ENCODE measurements at places on chromosomes 6 and 20.

GRCh38 chr6:143536461-143536865 is 24.9 kb upstream of the FUCA2 start:
- DNase-seq = peak; percentile 73

DNA sequence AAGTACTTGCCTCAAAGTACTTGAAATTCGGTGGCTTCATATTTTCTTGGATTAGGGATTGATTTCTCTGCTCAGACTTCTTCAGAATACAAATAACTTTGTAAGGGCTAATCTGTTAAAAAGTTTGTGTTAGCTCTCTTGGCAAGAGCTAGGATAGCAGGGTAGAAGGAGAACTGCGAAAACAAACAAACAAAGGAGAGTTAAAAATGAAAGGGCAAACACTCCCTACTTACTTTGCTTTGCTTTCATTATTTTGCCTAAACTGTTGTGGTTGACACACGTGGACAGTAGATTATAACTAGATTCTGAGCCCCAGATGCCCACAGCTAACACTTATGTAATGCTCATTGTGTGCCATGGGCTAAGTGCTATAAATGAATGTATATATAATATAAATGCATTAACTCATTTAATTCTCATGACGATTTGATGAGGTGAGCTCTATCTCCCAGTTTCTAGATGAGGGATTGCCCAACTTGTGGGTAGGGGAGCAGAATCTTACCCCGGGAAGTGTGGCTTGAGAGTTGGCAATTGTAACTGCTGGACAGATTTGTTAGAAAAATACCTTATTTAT is 48.7 kb downstream of the EYA4 start:
- DNase-seq = no peak

DNA sequence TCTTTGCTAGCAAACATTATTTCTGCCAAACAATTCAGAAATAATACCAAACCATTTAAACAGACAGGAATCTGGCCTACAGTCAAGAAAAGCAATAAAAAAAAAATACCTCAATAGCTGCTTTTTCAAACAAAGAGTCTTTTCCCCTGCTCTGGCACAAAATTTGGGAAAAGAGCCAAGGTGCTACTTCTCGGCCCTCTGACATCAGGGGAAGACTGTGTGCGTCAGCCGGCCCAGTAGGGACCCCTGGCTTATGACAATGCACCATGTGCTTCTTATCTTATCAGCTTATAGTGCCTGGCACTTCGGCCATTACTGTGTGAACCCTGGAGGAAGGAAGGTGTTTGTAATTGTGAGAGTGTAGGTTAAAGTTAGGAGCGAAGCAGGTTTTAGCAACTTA is 89.4 kb downstream of the PDE10A start:
- no peak for DNase-seq

GRCh38 chr20:18943542-18943941 is 130.0 kb downstream of the SCP2D1 start:
- no peak for DNase-seq

- DNase-seq = no peak
Measured at GRCh38 chr20:50645253-50646068, 45.9 kb downstream of the RIPOR3 start.

DNA sequence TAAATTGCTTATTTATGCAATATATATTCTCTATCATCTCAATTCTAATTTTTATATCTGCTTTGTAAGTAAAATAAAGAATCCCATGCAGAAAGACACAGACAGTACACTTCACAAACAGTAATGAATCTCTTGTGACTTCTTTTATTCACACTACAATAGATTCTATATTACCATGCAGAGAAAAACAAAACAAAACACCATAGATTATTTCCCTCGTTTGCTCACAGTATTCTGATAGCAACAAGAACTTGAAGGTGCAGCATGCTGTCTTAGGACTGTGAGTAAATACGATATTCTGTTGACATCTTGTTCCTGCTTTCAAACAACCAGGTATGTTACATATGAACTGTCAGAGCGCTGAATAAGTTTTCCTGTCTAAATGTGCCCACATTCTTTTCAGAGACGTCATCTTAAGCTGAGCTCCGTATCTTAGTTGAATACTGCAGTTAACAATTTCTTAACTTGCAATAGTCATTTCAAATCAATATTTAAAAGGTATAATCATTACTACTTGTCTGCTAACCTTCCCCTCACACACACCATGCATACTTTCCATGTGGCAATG is 140.1 kb downstream of the BTBD9 start:
- no peak for DNase-seq

DNA sequence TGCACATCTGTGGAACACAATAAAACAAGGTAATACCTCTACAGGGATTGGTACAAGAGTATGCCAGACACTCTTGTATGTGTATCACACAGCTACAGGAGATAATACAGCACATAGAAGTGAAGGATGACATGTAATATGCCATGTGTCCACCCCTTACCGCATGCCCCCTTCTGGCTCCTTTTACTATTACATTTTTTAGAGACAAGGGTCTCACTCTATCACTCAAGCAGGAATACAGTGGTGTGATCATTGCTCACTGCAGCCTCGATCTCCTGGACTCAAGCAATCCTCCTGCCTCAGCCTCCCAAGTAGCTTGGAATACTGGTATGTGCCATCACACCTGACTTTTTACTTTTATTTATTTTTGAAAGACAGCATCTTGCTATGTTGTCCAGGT is 4.2 kb upstream of the NCR3 start:
- peak; percentile 54 for DNase-seq

- no peak for DNase-seq
Measured at GRCh38 chr6:170037541-170038250, 253.2 kb downstream of the DLL1 start.

GRCh38 chr6:111441678-111442243 is 41.3 kb downstream of the REV3L start:
- DNase-seq = no peak

GRCh38 chr6:28903686-28904085 is 20.1 kb downstream of the TRIM27 start:
- no peak for DNase-seq

DNA sequence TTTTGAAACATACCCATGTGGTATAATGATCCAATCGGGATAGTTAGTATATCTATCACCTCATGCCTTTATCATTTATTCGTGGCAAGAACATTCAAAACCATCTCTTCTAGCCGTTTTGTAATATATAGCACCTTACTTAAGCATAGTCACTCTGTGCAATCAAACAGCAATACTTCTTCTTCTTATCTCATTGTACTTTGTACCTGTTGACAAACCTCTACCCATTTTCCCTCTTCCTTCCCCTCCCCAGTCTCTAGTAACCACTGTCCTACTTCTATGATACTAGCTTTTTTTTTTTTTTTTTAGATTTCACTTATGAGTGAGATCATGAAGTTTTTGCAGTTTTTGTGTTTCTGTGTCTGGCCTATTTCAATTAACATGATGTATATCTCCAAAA is 296.7 kb downstream of the EYS start:
- DNase-seq = no peak

DNA sequence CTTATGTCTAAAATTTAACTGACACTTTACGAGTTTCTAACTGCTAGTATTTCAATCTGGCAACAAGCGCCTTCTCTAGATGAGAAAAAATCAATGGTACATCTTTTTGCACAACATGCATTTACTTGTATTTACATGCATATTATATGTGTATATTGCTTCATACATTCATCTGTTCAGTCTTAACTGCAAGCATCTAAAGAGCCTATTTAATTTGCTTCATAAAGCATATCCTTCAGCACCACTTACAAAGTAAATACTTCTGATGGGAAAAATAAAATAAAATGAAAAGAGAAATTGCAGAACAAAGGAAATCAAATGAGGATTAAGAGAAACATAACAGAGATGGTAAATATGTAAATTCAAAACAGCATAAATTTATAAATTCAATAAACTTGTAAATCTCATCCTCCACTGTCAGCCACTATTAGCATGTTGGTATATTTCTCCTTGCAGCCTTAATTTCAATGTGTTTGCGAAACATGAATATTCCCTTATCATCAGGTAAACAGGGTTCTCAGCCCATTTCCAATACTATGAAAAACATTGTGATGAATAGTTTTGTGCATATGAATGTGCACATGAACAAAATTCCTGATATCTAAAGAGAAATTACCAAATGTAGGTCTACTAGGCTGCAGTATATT is 332.5 kb upstream of the RUNX2 start:
- DNase-seq = no peak

DNA sequence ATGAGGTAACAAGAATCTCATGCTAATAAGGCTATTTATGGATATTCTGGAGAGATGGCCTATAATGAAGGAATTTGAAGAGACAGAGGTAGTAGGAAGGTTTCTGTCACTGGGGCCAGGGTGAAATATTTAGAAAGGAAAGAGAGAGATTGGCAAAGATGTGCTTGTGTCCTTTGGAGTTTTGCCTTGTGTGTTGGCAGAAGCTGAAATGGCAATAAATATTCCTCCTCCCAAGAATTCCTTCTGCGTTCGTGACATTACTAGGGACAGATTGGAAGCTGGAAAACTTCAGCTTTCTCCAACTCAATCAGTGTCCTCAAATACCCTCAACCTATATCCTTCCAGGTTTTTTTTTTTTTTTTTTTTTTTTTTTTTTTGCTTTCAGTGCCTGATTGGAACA is 6.3 kb downstream of the SAMD5 start:
- DNase-seq = no peak

- peak; percentile 69 for DNase-seq
Measured at GRCh38 chr20:51661609-51662178, 106.5 kb downstream of the ATP9A start.

GRCh38 chr6:31862344-31863235 is at the start of gene NEU1:
NEU1 (minus strand) TSS chr6:31862821; CDS start chr6:31862776, 45 bp downstream.
- DNase-seq = peak; percentile 99

DNA sequence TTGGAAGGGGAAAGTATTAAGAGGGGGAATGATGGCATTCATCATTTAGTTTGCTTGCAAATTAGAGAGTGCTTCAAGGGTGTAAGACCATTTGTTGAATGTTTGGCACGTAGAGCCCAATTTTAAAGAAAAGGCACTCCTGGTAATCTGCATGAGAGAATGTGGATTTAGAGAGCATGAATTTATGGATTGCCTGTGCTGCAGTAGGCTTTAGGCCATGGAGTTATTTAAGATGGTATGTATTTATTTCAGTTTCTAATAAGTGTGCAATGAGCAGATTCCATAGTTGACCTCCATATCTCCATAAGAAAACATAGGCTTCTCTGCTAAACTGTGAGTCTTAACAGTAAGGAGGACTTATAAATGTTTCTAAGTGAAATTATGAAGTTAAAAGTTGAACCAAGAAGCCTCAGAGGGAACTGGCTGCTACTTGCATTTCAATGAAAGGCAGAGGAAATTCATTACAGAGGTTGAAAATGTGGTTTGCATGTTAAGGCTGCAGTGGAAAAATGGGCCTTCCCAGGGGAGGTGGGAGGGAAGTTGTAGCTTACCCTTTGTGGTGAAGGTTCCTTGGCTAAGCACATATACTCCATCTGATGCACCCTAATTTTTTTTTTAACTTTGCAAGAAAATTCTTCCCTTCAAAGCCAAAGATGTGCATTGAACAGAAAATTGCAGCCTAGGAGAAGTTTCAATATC is 134.2 kb downstream of the CARMIL1 start:
- DNase-seq = peak; percentile 36

- DNase-seq = no peak
Measured at GRCh38 chr20:62198496-62198895, 15.7 kb downstream of the MTG2 start.

DNA sequence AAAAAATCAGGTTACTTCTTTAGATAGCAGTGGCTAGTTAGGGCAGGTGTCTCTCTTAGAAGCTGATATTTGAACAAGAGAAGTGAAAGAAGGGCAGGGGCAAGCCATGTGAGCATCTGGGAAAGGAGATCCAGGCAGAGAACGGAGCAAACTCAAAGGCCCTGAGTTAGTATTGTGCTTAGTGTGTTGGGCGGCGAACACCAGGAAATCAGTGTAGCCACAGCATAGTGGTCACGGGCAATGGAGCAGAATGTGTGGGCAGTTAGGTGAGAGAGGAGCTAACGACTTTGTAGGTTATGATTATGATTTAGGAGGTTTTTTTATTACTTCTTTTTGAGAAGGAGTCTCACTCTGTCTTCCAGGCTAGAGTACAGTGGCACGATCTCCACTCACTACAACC is 229.3 kb downstream of the TMEM242 start:
- no peak for DNase-seq

- no peak for DNase-seq
Measured at GRCh38 chr6:71510057-71510713, 221.6 kb downstream of the OGFRL1 start.

GRCh38 chr6:68134796-68135195 is 500.3 kb upstream of the ADGRB3 start:
- no peak for DNase-seq

DNA sequence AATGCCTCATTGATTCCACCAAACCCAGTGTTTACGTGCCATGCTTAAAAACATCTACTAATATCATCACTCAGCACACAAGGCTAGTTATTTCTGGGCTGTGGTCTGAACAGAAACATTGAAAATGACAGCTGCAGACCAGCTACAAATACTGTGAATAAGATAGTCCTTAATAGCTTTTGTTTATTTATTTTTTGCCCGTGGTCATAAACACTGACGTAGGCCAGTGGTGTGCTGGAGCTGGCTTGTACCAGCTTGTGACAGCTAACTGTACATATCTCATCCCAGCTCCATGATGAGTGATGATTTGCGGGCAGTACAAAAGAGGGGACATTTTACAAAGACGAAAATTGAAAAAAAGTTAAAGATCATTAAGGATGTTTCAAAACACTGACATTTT is 1057.0 kb downstream of the EPHA7 start:
- DNase-seq = no peak

GRCh38 chr20:444862-445426 is 17.4 kb downstream of the TBC1D20 start:
- no peak for DNase-seq

- DNase-seq = no peak
Measured at GRCh38 chr20:38536310-38536709, 44.7 kb upstream of the ADIG start.

DNA sequence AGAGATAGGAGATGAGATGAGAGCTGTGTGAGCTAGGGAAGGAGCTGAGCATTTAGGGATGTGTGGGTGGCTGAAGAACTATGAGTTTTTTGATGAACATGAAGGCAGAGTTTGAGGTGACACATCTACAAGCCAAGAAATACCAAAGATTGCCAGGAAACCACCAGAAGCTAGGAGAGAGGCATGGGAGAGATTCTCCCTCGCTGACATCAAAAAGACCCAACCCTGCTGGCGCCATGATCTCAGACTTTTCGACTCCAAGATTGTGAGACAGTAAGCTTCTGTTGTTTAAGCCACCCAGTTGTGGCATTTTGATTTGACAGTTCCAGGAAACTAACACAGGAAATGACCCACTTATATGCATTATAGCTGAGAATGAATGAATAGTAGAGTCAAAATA is 790.9 kb downstream of the TFAP2A start:
- DNase-seq = no peak

DNA sequence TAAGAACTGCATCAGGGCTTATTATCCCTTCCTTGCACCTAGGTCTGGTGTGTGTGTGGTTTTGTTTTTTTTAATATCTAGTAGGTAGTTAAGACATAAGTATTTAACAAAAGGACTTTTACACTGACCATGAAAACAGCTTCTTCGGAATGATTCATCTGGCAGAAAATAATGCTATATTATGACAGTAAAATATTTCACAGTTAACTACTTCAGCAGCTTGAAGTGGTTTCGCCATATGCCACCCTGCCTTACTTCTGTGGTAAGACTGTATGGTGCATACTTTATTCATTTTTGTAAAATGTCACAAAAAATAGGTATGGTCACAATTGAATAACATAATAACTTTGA is 858 bp upstream of the PTPRK start:
- no peak for DNase-seq

Data from stimulated activated CD4-positive, alpha-beta T cell treated with anti-CD3 and anti-CD28 coated beads, Interleukin-15, amount 100 ng/mL, for 24 hours (primary cell).